Breast epithelium (tissue), 4 donors: ENCODE measurements at places on chromosomes 2 and 18. TPM values are rescaled to one million over a fixed set of nuclear protein-coding genes. Genes with fewer than 3 reads are reported as not detected.
A peak's percentile ranks its signal among the peaks of the same experiment; 100 is the strongest.

CFC1B gene
- not detected for total RNA-seq

SCYGR5 gene
- not detected for total RNA-seq

TGIF1 gene
- 108 TPM for total RNA-seq

TCF4 gene
- 79.6 TPM for total RNA-seq

GRCh38 chr2:29606104-29607037 is 315.0 kb downstream of the ALK start:
- H3K27me3 ChIP-seq = no peaks in the 10 kb centered on the region
- no peak overlapping the region for H3K27ac ChIP-seq
- no peaks in the 10 kb centered on the region for H3K4me1 ChIP-seq
- no peaks in the 10 kb centered on the region for H3K36me3 ChIP-seq
- H3K4me3 ChIP-seq = no peak overlapping the region

DNA sequence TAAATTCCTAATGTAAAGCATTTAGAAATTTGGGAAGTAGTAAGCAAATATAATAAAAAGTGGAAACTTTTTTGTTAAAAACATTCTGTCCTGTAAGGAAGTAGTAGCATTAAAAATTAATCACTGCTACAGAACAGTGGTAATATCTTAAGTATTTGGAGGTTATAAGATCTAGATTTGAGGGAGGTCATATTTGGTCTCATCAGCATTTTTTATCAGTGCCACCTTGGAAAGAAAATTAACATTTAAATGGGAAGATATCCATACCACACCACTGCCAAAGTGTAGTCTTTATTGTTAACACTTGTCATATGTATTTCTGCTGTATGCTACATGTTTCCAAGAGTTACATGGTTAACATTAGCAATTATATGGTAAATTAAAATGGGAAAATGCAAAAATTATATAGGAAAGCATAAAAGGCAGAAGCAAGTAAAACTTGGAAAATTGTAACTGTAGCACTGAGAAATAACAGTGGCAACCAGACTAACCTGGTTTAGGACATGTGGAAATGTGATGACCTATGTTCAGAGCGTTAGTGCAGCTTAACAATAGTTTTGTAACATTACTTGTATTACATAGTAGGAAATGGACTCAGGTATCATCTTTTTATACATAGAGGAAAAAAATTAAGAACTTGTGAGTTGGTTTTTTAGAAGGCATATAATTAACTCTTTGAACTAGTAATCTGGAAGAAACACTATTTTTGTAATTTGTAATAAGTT is 47.2 kb downstream of the CLIP4 start:
- no peaks in the 10 kb centered on the region for H3K4me1 ChIP-seq
- no peak for DNase-seq
- no peaks in the 10 kb centered on the region for H3K36me3 ChIP-seq
- H3K27ac ChIP-seq = no peak overlapping the region
- no peak overlapping the region for H3K4me3 ChIP-seq
- no peaks in the 10 kb centered on the region for H3K27me3 ChIP-seq

- peak overlapping the region; percentile 41 for H3K27ac ChIP-seq
- no peaks in the 10 kb centered on the region for H3K36me3 ChIP-seq
- H3K27me3 ChIP-seq = no peaks in the 10 kb centered on the region
- H3K4me3 ChIP-seq = no peak overlapping the region
- H3K4me1 ChIP-seq = no peaks in the 10 kb centered on the region
Observed at GRCh38 chr2:20370191-20370590, 19.5 kb upstream of the PUM2 start.

DNA sequence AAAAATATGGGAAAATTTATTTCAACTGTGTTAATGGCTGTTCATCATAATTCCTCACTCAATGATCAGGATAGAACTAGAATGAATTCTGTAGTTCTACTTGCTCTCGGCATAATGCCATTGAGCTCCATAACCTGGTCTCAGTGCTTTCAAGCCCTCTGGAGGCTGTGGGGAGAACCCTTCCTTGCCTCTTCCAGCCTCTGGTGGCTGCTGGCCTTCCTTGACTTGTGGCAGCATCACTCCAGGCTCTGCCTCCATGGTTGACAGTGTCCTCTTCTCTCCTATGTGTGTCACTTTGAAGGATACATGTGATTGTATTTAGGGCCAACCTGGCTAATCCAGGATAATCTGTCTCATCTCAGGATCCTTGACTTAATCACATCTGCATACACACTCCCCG is 26.9 kb upstream of the CABYR start:
- DNase-seq = no peak
- no peaks in the 10 kb centered on the region for H3K27me3 ChIP-seq
- H3K36me3 ChIP-seq = no peaks in the 10 kb centered on the region
- no peak overlapping the region for H3K27ac ChIP-seq
- no peak overlapping the region for H3K4me3 ChIP-seq
- no peaks in the 10 kb centered on the region for H3K4me1 ChIP-seq

- no peaks in the 10 kb centered on the region for H3K36me3 ChIP-seq
- H3K4me3 ChIP-seq = no peak overlapping the region
- DNase-seq = no peak
- H3K27me3 ChIP-seq = no peaks in the 10 kb centered on the region
Observed at GRCh38 chr2:27278010-27278409, 2.8 kb downstream of the DNAJC5G start.

DNA sequence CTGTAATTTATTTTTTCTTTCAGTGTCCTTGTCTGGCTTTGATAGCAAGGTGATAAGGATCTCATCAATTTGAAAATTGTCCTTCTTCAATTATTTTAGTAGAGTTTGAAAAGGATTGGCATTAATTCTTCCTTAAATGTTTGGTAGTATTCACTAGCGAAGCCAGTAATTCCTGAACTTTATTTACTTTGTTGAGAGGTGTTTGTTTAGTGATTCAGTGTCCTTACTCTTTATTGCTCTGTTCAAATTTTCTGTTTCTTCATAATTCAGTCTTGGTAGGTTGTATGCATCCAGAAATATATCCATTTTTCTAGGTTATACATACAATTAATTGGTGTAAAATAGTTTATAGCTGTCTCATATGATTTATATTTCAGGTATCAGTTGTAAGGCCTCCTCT is 676.7 kb upstream of the POU3F3 start:
- H3K36me3 ChIP-seq = no peaks in the 10 kb centered on the region
- DNase-seq = no peak
- no peaks in the 10 kb centered on the region for H3K4me1 ChIP-seq
- H3K27me3 ChIP-seq = no peaks in the 10 kb centered on the region
- no peak overlapping the region for H3K27ac ChIP-seq
- H3K4me3 ChIP-seq = no peak overlapping the region
